ENCODE measurements at places on chromosomes 3 and 15.
A peak's percentile ranks its signal among the peaks of the same experiment; 100 is the strongest.

- no peak for DNase-seq
Observed at GRCh38 chr15:83850015-83850414, 196.1 kb downstream of the ADAMTSL3 start.

GRCh38 chr15:67158367-67158766 lies 93.0 kb downstream of the SMAD3 start:
- DNase-seq = no peak

GRCh38 chr3:138767498-138768104 lies 67.1 kb downstream of the PIK3CB start:
- no peak for DNase-seq

DNA sequence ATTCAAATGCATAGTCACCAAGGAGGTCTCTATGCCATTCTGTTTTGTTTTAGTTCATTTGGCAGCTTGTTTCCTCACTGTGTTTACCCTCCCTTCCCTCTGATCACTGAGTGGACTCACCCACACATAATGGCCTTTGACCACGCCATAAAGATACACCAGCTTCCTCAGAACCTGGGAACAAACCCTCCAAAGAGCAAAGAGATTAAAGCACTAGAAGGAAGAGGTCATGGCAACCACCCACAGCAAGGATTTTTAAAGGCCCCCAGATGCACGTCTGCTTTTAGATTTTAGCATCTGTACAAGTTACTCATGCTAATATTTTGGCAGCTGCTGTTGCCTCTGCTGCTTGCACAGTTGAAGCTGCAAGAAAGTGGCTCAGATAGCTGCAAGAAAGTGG lies 47.9 kb upstream of the CADPS start:
- DNase-seq = no peak

DNA sequence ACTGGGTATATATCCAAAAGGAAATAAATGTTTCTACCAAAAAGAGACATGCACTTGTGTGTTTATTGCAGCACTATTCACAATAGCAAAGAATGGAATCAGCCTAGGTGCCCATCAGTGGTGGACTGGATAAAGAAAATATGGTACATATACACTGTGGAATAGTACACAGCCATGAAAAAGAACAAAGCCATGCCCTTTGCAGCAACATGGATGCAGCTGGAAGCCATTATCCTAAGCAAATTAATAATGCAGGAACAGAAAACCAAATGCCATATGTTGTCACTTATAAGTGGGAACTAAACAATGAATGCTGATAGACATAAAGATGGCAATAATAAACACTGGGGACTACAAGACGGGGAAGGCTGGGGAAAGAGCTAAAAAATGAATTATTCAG lies 102.9 kb downstream of the RPL39L start:
- no peak for DNase-seq

DNA sequence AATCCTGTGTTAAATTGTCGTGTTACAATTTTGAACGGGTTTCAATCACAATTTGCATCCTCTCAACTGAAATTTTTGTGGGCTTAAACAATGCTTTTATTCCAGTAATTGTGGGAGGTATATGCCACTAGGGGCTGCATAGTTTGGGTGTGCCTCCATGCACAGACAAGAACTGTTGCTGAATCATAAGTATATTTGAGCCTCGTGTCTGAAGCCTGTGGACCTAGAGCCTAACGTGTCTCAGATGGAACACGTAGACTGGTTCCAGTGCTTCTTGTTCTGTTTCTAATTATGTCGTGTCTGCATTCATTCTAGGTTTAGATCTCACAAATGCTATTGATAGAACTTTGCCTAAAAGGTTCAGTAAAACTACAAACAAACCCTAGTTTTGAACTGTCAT lies 363.4 kb downstream of the RBMS3 start:
- peak; percentile 53 for DNase-seq

GRCh38 chr3:12405432-12406272 lies 78.6 kb upstream of the TSEN2 start:
- DNase-seq = peak; percentile 20

DNA sequence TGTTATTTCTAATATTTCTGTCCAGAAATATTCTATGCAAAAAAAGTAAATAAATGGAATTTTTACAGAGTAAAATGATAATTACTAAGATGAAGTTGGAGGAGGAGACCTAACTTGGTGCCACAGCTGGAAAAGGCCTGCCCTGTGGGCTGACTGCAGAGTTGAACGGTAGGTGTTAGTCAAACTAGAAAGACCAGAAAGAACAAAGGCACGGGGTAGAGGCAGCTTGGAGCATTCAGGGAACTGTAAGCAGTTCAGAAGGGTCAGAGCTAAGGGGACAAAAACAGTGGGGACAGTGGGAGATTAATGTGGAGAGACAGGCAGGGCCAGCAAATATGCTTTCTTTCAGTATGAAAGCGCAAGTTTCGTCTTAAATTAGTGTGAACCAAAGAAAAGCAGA lies 39.3 kb upstream of the PTPRG start:
- DNase-seq = no peak

- no peak for DNase-seq
Observed at GRCh38 chr15:101346928-101347327, 51.9 kb upstream of the SNRPA1 start.

GRCh38 chr15:63986185-63986680 lies 60.1 kb downstream of the DAPK2 start:
- no peak for DNase-seq

- no peak for DNase-seq
Observed at GRCh38 chr3:169871129-169871886, 1.6 kb upstream of the LRRC31 start.

- DNase-seq = no peak
Observed at GRCh38 chr15:79858469-79858868, 38.3 kb downstream of the MTHFS start.

DNA sequence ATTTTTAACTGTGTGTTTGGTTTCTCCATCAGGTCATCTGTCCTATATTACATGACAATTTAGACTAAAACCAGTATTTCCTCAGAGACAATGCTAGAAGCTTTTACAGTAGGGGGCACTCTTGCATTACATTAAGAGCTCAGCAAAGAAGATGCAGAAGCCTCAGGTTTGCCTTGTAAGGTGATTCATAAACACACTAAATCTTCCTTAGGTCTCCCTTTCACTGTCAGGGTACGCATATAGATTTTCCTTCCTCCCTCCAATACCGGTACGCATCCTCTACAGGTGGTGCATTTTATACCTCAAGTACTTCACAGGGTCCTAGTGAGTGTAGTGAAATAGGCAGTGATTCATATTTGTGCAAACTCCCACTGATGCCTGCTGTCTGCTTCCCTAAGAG lies 46.5 kb downstream of the CD86 start:
- peak; percentile 15 for DNase-seq

DNA sequence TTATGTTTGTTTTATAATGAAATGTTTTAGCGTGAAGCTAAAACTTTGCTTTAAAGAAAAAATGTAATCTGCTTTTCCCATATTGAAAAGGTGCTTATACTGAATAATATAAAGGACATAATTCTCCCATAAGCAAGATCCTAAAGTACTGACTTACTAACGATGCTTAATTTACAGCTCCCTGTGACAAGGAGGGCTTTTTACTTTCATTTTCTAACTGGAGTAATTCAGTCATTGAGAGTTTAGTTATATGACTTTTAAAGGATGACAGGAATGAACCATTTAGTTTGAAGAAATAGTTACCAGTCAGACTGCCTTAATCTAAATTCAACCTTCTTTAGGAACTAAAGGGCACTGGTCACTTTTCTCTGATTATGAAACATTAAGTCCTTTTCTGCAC lies 19.3 kb upstream of the ZPLD1 start:
- no peak for DNase-seq

DNA sequence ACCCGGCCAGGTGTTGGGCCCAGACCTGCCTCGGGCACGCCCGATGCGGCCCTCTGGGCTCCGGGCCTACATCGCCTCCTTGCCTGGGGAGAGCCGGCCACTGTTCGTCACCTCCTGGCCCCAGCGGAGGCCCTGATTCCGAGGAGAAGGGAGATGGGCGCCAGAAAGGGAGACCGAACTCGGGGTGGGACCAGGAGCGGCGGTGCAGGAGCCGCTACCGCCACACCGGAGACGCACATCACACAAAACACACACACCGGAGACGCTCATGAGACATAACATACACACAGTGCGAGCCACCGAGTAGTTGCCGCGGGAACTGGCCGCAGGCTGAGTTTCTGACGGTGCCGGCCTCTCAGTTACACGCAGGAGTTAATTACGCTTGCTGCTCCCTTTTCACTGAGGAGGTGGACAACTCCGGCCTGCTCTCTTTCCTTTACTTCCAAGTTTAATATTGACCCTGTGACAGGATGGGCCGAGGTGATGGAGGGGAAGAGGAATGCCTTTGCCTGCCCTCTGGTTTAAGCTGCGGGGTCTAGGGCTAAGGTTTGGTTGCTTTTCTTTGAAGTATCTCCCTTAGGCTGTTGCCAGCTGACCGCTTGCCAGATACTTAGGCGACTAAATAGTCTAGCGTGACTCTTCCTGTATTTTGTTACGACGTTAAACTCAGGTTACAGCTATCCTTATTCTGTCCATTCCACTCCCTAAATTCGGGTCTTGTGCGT lies 570 bp downstream of the PCNP start:
- DNase-seq = peak; percentile 43

GRCh38 chr15:77002436-77002835 lies 7.5 kb downstream of the PSTPIP1 start:
- no peak for DNase-seq

DNA sequence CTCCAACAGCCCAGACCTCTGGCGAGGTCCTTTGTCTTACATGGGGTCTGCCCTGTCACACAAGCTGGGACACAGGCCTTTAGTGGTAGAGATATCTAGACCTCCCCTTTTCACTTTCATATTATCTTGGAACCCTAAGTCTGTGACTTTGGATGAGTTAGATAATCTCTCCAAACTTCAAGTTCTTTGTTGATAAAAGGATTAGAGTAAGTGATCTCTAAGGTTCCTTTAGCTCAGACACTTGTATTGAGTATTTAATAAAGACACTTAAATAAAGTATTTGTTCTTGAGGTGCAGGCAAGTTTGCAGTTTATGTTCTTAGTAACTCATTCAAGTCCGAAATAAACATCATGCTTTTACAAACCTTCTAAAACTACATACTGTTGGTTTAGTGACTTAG lies 459.6 kb downstream of the SHQ1 start:
- no peak for DNase-seq

GRCh38 chr3:57078344-57078634 lies 17.8 kb downstream of the SPATA12 start:
- DNase-seq = peak; percentile 55

- DNase-seq = no peak
Observed at GRCh38 chr3:179332240-179332639, 9.4 kb downstream of the ZNF639 start.

Measured in BE2C (cell line).